ENCODE measurements at places on chromosomes 2 and 18.

DNA sequence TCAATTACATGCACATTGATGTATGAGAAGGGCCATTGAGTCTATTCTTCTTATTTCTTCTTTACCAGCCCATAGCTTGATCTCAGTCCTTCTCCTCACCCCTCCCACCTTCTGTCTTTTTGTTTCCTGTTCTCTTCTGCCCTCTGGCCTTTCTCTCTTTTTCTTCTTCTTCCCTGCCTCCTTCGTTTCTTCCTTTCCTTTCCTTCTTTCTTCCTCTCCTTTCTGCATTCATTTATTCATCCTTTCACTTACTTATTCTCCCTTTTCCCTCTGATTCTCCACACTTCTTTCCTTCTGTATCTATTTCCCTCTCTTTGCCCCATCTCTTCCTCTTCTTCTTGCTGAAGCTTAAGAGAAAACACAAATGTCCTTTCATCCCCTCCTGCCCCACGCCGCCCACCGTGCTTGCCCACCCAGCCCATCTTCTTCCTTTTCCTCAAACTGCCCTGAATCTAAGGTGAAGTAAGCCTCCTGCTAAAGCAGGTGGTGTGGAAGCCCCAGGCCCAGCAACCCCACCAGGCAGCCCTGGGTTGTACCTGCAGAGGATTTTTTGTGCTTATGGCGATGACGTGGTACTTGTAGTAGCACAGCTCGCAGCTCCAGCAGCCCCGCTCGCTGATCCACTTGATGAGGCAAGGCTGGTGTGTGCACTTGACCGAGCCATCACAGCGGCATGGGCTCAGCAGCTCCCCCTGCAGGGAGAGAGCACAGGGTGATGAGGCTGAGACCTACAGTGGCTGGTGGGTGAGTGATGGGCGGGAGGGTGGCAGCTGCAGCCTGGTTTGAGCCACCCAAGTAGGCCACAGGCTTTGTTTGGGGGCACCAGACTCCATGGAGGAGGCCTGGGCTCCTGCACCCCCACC, 89.0 kb downstream of the MARCHF4 start:
- DNase-seq, result no peak

- DNase-seq, result no peak
These were observed 1.2 kb upstream of the BIN1 start for GRCh38 chr2:127108090-127108523.

DNA sequence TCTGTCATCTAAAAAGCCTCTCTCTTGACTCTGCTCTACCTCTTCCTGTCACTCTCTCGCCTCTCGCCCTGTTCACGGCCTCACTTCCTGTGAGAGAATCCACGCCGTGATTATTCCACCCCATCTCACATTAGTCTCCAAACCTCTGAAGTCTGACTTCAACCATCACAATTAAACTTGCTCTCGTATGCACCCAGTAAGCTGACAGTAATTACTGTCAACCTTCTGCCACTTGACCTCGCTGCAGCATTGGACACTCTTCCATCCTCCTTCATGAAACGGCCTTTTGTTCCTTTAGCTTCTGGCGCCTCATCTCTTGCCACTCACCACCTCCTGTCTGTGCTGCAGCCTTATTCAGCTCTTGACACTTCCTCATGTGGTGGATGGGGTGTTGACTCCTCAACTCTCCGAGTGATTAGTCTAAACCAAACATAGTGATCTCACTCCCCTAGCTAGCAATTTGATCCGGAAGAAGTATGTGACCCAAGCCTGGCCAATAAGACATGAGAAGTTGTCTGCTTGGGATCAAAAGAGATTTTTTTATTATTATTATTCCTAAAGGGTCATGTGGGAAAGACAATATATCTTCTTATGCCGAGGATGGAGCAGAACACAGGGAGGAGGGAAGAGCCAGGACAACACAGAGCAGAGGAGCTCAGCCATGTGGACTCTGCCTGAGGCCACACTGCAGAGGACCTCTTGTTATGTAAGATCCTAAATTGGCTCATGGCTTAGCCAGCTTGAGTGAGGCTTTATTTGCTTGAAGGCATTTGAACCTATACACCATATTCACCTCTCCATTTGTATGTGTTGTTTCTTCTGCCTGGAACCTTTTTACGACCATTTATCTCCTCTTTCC, 38.4 kb upstream of the MYO1B start:
- no peak for DNase-seq

DNA sequence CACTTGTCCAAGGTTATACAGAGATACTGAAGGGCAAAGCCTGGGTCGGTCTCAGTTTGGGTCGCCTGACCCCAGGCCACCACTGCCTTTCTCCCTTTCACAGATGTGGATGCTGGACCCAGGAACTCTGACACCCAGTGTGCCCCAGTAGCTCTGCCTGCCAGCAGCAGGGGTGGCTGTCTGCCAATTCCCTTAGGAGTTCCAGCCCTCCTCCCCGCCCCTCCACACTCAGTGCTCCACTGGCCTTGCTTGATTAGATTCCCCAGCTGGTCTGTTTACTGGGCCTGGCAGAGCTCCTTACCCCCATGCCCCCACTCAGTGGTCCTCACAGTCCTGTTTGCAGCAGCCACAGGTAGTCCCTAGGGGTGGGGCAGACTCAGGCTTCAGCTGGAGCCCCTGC, 75.5 kb downstream of the NPAS2 start:
- no peak for DNase-seq

DNA sequence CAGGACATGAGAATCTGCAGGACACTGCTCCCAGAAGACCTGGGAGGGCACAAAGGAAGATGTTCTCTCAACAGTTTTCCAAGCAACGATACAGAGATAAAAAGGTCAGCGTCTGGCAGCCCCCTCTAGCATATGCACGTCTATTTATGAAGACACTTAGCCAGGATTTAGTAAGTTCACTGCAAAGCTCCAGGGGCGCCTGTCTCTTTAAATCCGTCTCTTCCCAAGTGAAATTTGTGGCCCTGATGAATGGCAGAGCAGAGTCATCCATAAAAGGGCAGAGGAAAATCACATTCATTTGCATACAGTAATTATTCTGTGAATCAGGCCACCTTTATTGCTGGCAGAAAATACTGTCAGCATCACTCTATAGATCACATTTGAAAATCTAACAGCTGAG, 390.9 kb upstream of the SMIM21 start:
- DNase-seq, result no peak

DNA sequence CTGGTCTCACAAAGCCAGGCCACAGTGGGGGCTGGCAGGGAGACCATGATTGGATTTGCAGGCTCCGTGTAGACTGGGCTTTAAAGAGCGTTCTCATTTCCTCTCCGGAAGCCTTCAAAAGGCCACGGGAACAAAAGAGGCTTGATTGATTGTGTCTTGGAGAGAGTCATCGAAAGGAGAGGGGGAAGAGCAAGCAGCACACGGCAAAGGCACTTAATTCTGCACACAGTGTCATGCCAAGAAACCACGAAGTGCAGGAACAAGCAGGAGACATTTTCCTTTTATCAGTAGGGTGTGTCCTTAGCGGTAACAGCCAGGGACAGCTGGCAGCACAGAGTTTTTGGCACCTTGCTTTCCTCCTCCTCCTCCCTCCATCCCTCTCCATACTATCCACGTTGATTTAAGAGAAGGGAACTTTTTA, 47.7 kb downstream of the GLI2 start:
- no peak for DNase-seq

DNA sequence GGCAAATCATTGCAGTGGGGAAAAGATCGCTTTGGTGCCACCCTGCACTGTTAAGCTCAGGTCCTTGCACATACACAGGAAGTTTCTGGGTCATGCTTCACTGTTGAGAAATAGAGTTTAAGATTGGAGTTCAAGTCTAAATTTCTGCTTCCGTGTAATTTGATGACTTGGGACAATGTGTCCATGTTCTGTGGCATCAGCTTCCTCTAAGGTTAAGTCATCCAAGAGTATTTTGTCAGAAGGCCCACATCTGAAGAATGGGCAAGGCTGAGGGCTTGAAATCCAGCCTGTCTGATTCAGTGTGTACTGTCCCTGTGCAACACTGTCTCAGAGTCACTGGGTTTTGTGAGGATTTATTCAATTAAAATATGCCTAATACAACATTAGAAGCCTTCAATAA, 880.7 kb downstream of the SUCLG1 start:
- no peak for DNase-seq

DNA sequence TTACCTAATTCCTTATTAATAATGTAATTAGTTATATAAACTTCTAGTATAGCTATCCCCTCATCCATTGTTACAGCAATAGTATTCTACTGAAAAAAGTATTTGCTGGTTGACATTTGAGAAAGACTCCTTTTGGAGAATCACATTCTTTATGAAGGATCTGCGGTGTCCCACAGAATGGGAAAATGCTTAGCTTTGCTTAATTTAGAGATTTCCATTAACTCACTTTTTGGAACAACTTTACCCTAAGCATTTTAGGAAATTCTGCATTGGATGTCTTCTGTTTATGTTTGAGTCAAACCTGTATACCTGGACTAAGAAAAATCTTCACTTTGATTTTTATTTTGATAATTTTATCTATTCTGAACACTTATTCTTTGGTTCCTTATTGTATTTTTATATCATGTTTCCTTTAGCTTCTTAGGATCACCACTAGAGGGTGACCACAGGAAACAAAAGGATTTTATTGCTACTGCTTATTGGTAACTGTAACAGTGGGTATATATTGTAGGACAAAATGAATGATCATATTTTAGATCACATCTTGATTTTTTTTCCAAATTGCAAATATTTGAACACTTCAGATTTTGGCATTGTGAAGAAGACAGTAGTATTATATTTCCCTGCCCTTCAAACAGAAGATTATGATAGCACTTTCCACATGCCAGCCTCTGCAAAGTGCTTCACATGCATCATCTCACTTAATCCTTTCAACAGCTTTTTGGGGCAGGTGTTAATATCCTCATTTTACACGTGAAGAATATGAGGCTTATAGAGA, 79.6 kb downstream of the MIB1 start:
- DNase-seq, result no peak

DNA sequence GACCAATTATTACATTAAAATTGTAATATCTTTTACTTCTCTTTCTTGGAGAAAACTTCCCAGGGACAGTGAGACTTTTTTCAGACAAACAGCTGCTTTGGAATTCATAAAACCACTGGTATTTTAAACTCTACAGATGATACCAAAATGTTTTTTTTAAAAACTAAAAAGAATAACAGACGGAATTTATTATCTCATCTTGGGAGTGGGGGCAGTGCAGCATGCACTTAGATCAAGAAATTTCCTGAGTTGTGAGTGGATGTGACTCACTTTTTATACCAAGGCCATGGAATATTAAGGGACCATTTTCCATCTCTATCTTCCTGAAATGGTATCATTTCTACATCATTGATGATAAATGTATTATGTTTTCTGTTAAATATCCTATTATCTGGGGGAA, 422.8 kb upstream of the HNRNPA3 start:
- DNase-seq, result no peak

DNA sequence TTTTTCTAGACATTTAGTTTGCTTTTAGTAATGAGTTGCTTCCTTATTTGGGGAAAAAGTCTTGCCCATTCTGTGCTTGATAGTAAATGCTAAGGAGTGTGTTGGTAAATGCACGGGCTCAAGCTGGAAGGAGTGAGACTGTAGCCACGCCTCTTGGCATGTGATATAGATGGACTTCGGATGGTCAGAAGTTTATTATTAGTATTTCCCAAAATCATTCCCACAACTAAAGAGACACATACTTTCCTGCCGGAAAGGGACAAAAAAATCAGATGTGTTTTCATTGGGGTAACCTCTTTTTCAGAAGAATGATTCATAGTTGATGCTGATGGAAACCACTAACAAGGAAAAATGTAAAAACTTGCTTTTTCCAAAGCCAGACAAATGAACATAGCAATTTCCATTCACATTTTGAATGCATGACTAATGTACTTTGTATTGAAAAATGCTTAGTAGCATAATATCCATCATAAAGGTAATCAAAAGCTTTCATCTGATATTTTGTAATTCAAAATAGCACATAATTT, 133.2 kb downstream of the ZNF532 start:
- no peak for DNase-seq

GRCh38 chr2:241002275-241003046, 4.0 kb downstream of the SNED1 start:
- no peak for DNase-seq

- no peak for DNase-seq
These were observed 184.2 kb downstream of the NEDD4L start for GRCh38 chr18:58228176-58228575.

Data from MM.1S (cell line).